ENCODE measurements at places on chromosomes 6 and 20.

- no peak for DNase-seq
Observed at GRCh38 chr6:113364766-113365165, 492.4 kb upstream of the MARCKS start.

DNA sequence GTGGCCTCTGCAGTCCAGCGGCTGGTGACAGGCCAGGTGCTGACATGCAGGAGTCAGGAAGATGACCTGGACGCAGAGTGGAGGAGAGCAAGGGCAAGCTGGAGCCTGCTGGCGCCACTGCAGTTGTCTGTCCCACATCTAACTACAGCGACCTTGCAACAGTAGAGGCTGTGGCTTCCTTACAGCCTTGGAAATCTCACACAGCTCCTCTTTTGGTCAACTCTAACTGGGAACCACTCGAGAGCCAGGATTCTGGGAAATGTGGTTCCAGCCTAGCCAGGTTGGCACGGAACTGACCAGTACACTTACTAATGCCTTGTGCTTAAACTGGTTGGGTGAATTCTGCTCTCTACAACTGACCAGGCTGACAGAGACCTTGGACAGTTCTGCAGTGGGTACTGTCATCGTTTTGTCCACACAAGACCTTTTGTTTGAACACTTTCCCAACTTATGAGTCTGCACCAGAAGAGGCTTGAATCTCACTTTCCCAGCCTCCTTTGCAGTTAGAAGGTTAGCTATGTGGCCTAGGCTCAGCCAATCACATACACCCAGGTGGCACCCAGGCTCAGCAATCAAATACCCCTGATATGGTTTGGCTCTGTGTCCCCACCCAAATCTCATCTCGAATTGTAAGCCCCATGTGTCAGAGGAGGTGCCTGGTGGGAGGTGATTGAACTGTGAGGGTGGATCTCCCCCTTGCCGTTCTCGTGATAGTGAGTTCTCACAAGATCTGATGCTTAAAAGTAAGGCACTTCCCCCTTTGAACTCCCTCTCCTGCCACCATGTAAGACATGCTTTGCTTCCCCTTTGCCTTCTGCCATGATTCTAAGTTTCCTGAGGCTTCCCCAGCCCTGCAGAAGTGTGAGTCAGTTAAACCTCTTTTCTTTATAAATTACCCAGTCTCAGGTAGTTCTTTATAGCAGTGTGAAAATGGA, 153.5 kb downstream of the ZMYND8 start:
- DNase-seq = no peak

GRCh38 chr20:24935766-24936525, 13.1 kb upstream of the CST7 start:
- no peak for DNase-seq

GRCh38 chr6:100998111-100998510, 117.0 kb upstream of the ASCC3 start:
- DNase-seq = no peak

DNA sequence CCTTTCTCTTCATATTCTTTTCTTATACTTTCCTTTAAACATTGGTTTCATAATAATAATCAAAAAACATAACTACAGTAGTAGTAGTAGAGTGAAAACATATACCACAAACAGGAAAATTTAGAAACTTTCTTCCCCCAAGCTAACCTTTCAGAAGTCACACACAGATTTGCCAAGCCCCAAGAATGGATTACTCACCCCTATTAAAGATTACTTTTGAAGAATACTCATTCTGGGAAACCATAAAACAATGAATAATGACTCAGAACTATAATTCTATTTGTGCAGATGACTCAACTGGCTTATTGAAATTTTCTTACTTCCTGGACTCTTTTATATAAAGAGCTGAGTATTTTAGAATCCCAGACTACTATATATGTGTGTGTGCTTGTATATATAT, 119.4 kb upstream of the GJE1 start:
- DNase-seq = no peak

DNA sequence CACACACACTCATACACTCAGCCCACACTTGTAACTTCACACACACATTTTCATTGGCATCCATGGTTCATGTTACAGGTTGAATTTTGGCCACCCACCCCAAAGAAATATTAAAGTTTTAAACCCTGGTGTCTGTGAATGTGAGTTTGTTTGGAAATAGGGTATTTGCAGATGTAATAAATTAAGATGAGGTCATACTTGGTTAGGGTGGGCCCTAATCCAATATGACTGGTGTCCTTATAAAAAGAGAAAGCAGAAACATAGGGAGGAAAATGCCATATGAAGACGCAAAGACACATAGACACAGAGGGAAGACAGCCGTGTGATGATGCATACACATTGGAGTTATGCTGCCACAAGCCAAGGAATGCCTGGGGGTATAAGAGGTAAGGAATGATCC, 39.7 kb upstream of the HDDC2 start:
- no peak for DNase-seq

DNA sequence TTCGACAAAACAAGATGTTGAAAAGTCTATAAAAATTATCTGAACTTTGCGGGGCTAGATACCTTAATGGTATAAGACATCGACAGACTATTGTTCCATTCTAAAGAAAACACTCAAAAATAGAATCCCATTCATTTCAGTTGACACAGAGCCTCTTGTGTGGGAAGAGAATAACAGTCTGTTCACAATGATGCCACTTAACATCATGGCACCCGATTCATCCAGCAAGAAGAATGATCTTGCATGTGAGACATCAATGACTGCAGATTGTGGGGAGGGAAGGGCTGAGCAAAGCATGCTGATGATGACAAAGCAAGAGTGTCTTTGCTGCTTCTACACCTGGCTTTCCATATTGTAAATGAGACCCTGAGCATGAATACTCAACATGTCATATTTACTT, 49.7 kb upstream of the ARMH2 start:
- no peak for DNase-seq

DNA sequence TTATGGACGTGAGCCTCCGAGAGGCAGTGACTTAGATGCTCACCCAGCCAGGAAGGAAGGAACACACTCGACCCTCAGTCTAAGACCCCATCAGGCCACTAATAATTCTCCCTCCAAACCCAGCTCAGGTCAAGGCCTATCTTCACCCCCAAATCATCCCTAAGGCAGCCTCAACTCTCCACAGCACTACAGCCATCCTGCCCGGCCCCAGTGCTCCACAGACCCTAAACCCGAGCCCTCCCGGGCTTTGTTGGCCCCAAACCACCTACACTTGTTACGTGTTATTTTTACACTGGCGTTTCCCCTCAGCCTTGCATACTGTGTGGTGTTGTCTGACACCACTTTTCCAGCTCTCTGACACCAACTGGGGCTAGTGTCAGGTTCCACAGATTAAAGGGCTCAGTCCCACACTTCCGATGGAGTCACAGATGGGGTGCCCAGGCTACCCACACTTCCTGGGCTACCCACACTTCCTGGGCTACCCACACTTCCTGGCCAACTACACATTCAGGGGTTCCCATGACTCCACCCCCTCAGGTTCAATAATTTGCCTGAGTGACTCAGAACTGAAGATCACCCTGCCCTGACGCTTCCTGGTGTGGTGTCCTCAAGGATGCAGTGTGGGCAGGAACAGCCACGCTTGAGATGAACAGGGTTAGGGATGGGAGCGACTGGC, 25.3 kb downstream of the RBCK1 start:
- DNase-seq = peak; percentile 45

DNA sequence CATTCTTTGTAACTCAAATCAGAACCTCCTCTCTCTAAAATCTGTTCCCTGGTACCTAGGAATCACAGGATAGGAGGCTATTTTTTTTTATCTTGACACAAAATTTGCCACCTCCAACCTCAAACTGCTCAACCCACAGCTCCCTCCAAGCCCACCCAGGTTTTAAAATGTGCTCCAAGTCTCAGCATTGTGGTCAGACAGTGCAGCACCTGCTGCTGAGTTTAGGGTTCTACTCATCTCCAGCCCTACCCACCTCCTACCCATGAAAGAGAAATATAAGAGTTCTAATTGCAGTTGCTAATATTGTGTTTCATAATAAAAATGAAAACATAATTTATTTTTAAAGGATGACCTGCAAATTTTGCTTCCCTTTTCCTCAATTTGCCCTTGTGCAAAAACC, 496.5 kb downstream of the MAFB start:
- no peak for DNase-seq

DNA sequence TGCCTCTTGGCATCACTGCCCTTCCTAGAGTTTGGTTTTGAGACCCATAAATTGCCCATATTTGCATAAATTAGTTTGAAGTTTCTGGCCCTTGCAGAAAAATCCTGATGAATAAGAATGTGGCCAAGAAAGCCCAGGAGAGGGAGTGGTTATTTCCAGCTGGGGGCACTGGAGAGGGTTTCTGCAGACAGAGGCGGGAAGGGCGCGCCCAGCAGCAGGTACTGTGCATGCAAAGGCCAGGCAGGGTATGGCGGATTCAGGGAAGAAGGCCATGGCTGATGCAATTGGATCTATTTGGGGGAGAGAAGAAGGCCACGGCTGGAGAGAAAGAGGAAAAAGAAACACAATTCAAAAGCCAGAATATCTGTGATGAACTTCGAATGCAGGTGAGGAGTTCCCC, 48.2 kb upstream of the PXDC1 start:
- DNase-seq = no peak

DNA sequence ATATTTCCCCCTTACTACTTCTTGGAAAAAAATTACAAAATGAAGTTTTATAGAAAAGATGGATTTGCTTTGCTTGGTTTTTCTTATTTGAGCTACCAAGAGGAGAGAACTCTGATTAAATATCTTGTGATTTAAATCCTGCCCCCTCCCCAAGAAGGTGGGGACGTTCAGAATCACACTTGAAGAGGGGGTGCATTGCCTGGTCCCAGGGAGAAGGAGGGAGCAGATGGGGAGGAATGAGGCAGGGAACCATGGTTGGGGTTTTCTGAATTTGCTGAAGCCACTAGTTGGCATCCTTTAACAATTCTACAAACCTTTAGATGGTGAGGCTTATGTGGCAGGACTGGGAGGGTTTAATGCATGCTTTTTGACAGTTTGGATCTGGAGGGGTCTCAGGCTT, 5.5 kb downstream of the PCK1 start:
- DNase-seq = no peak

- DNase-seq = no peak
Observed at GRCh38 chr6:119856136-119856535, 506.6 kb upstream of the MAN1A1 start.

GRCh38 chr6:154164397-154164796, 125.4 kb downstream of the OPRM1 start:
- no peak for DNase-seq

GRCh38 chr6:68779366-68779765, 144.3 kb downstream of the ADGRB3 start:
- DNase-seq = no peak

DNA sequence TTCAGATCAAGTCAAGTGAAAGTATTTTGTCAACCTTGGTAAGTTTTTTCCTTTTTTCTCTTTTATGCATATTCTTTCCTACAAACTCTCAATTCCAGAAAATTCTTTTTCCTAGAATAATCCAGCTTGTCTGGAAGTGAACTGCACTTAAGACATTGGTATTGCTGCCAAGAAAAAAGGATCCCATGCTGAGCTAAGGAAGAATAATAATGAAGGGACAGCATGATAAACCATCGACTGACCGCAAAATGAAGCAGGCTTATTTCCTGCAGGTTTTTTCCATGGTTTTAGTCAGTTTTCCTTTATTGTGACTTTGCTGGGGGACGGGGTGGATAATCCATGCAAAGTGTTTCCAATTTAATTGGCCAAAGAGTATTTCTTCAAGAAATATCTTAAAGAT, 857.6 kb upstream of the SLC35B3 start:
- DNase-seq = no peak

GRCh38 chr20:8039042-8039441, 19.5 kb upstream of the TMX4 start:
- no peak for DNase-seq

DNA sequence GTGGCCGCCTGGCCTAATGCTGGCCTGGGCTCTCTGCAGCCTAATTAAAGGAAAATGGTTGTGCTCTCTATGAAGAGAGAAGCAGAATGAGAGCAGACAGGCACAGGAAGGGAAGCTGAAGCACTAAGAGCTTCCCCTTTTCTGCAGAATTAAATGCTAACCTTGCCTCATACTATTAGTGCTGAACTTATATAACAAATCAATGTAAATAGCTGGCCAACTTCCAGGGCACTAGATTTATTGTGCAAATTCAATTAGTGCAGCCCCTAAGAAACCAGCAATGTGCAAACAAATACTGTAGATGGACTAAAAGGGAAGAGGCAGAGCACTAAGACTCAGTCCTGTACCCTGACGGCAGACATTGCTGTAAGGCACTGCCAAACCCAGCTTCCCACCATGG, 36.1 kb upstream of the INSM1 start:
- DNase-seq = no peak

- DNase-seq = no peak
Observed at GRCh38 chr6:47646689-47647088, 51.7 kb upstream of the ADGRF4 start.

DNA sequence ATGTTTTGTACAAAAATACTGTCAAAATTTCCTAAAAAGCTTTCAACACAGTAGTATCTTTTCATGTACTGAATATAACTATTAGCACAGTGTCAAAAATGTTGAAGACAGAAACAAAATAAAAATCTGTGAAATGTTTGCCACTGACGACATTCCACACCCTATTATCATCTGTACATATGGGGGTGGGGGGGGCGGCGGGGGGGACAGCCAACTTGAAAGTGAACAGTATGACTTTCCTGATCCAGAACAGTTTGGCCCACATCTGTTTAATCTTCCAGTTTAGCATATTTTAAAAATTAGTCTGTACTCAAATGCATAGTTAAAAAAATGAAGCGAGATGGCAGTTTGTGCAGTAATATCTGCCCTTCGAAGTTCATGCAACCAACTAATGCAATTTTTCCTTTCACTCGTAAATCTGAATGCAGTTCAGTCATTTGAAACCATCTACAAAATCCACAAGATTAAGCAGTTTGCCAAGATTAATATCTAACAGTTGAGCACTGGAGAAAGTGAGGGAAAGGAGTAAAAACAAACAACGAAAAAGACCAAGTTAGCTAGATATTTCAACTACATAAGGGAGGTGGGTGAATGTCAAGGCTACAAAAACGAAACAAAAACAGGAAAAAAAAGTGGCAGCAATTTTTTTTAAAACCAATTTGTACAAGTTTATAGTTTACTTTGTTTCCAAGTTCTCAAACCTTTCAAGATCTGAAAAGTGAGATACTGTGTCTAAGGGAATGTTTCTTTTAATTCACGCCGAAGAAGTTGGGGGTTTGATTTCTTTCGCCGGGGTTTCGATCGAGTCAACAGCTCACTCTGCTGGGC, 1.9 kb downstream of the CITED2 start:
- DNase-seq = no peak

DNA sequence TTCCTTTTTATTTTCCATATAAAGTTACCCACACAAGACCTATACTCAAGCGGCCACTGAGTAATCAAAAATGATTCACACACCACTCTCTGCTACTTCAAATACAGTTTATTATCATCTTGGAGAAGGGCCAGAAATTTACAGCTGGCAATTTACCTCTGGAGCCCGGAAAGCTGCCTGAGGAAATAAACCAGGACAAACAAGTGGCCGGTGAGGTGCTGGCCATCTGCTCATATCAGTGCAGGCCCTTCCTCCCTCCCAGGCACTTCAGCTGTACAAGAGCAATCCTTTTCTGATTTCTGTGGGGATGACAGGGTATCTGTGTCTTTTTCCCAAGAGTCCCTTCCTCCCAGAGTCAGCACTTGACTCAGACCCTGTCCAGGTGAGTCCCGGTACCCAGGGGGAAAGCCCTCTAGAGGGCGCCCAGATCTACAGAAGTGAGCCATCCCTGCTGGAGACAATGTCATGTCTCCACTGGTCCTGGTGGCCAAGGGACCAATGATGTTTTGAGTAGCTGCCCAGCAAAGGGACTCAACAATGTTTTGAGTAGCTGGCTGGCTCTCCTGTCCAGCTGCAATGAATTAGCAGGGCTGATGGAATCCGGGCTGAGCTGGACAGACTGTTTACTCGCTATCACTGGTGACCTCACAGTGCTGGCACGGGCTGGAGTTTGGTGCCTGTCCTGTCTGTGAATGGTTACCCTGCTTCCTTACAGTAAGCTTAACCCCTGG, 23.6 kb downstream of the LRP11 start:
- peak; percentile 3 for DNase-seq

All from effector memory CD4-positive, alpha-beta T cell (primary cell).